ENCODE measurements at places on chromosomes 5 and 9. TPM values are rescaled to one million over a fixed set of nuclear protein-coding genes. Genes with fewer than 3 reads are reported as not detected.

Gene OR1J4
- not detected for polyA plus RNA-seq

GRCh38 chr5:26519245-26519644, 519.1 kb downstream of the CDH9 start:
- DNase-seq = no peak

Gene MRPL41
- 36.7 TPM for polyA plus RNA-seq

DNA sequence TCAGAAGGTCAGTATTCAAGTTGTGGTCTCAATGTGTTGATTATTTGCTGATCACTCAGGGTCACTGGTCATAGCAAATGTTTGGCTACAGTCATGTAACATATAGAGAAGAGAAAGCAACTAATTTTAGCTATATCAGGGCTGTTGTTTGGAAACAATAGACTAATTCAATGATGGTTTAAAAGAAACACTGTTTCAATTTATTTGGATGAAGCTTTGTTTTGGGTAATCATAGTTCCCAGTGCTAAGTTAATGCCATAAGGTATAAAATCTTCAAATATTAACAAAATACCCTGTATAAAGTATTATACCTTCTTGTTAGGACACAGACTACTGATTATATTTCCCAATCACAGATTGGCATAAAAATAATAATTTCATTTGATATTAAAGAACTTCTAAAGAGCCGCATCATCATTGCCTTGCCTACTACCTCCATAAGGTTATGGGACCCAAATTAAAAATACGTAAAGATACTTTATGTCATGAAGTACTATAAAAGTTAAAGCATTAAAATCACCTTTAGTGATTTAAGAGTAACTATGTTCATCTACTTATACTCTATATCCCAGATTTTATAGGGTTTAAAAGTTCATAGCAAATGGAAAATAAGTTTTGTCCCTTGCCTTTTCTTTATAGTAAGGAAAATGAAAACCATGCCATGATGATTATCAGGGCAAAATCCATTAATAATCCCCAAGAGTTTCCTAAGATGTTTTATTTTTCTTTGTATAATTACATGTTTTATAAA, 6.0 kb downstream of the NR3C1 start:
- no peak for DNase-seq

Gene SLC6A18
- not detected for polyA plus RNA-seq

- no peak for DNase-seq
Measured at GRCh38 chr5:39891376-39891775, 466.6 kb upstream of the DAB2 start.

DNA sequence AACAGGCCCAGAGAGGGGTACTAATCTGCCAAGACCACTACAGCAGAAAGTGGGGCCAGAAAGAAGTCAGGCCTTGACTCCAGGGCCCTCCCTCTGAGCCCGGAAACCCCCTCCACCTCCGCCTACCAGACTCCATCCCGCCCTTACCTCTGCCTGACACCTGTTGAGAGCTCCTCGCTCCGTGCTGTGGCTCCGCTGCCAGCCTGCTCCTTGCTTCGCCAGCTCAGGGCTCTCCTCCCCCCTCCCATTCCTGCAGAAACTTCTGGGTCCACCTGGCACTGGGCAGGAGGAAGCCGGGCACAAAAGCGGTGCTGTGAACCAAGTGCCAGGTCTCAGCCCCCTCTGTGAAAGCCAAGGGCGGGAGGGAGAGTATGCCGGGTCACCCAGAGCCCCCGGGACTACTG, 6.4 kb upstream of the ST6GALNAC6 start:
- DNase-seq = peak; percentile 84

GRCh38 chr9:87550253-87550954, 52.7 kb downstream of the DAPK1 start:
- no peak for DNase-seq

- DNase-seq = no peak
Measured at GRCh38 chr5:111769541-111769940, 12.5 kb upstream of the NREP start.

- DNase-seq = no peak
Measured at GRCh38 chr9:70081120-70081495, 37.5 kb downstream of the MAMDC2 start.

GRCh38 chr9:259405-260404, 45.0 kb downstream of the DOCK8 start:
- no peak for DNase-seq

DNA sequence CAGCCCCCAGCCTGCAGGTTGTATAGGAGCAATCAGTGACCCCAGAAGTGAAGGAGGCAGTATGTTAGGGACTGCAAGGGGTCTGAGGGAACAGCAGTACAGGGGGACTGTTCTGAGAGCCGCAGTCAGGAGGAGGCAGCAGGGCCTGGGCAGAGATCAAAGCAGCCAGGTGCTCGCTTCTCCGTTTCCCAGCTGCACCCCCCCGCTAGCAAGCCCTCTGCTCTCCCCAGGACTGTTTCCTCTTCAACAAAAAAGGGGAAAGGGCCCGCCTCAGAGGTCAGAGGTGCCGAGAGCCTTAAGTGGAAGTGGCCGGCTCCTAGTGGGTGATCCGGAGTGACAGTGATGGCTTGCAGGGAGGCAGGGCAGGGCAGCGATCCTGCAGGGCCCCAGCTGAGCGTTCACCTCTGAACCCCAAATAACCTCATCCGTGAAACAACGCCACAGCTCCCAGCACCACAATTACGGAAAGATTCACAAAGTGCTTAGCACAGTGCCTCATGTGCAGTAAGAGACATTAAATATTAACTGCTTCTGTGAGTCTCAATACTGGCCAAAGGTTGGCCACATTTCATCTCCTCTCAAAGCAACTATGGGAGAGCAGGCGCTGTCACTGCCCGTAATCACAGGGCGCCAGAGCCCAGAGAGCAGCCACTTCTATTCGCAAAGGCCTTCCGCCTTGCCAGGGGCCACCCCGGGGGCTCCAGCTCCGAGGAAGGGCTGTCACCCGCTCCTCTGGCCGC, 8.0 kb downstream of the CLPTM1L start:
- DNase-seq = no peak

Gene PTTG1
- polyA plus RNA-seq = 8.9 TPM

Gene F2RL2
- 0.08 TPM for polyA plus RNA-seq

DNA sequence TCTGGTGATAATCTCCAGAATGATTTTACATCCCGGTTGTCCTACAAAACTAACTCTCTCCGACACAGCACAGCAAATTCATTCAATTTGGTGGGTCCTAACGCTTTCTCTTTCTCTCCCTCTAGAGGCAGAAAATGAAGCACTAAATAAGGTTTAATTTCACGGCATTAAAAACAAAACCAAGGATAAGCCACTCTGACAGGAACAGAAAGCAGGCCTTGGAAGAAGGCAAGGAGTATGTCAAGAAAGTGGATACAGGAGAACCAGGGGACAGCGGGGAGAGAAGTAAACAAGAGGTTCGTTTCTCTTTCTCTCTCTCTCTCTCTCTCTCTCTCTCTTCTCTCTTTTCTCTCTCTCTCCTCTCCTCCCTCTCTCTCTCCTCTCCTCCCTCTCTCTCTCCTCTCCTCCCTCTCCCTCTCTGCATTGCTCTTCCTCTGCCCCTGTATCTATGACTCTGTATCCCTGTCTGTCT, 49.8 kb downstream of the EBF1 start:
- DNase-seq = no peak

DNA sequence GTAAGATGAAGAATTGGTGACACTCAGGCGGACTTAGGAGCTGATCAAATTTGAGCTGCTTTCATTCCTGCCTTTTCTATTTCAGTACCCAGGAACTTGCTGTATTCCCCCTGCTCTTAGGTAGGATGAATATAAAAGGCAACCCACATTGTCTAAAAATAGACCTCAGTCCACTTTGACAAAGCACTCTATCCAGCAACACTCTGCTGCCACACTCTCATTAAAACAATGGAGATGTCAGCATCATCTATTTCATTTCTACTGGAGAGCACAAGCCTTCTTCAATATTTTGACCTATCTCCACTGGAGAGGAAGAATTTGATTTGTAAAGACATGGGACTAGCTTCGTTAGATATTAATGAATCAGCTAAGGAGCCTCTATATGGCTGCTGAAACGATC, 468.4 kb downstream of the PTPRD start:
- DNase-seq = no peak

GRCh38 chr5:176816791-176817347, 6.5 kb downstream of the UNC5A start:
- DNase-seq = no peak

DNA sequence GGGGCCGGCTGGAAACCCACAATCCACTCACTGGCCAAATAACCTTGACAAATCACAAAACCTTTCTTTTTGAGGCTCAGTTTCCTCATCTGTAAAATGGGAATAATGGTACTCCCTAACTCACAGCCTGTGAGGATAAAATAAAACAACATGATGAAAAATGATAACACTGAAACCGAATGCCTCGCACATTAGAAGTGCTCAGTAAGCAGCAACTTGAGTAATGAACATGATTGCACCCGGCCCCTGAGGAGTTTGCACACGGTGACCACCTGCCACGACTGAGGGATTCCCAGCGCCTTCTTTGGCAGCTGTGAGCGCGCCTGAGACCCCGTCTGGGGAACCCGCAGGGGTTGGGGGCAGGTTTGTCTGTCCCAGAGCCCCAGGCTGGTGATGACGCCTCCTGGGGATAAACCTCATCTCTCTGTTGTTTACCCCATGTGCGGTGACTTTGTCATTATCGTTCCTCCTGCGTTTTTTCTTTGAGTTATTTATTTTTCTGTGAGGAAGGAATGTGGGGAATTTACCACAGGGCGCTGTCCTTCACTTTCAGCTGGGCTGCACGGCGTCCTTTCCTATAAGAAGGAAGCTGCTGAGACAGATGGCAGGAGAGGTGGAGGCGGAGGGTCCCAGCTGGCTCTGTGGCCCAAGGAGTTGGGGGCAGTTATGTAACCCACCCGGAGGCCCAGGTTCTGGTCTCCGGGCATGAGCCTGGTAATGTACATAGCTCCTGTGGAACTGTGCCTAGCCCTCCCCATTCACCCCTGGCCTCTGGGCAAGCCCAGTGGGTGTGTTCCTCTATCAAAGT, 3.0 kb upstream of the SYNPO start:
- DNase-seq = no peak

DNA sequence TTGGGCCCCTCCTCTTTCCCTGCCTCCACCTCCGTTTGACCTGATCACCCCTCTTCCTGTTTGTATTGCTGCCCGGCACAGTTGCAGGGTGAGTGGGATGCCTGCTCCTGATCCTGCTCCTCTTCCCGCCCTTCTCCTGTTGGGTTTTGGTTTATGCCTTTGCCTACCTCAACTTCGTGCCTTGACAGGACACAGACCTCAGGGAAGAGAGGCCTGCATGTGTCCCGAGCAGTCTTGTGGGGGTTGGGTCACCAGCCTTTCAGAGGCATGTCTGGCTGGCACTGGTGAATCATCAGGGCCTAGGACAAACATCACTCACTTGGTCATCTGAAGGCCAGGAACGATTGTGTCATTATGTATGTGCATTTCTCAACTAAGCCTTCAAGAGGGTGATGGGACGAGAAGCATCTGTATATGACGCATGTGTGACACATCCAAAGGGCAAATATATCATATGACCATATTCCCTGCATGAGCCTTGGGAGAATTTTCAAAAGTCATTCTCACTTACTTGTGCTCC, 56.9 kb downstream of the NPR3 start:
- no peak for DNase-seq

DNA sequence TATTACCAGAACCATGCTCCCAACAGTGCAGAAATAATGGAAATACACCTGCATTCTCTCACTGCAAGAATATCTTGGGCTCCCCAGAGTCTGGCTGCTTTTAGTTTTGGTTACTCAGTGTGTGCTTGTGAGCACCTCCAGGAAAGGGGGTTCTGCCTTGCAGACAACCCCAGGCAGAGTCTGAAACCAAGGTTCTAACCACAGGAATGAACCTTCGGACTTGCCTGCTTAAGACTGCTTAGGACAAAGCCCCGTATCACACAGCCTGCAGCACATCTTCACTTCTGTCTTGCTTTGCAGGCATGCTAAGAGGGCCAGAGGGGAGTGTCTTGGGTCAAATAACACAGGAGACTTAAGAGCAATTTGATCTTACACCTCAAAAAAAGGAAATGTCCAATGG, 94.8 kb upstream of the SPATA31C2 start:
- no peak for DNase-seq

- DNase-seq = peak; percentile 40
Measured at GRCh38 chr5:132238169-132238744, 10.6 kb upstream of the P4HA2 start.

Gene SCGB3A2
- not detected for polyA plus RNA-seq

DNA sequence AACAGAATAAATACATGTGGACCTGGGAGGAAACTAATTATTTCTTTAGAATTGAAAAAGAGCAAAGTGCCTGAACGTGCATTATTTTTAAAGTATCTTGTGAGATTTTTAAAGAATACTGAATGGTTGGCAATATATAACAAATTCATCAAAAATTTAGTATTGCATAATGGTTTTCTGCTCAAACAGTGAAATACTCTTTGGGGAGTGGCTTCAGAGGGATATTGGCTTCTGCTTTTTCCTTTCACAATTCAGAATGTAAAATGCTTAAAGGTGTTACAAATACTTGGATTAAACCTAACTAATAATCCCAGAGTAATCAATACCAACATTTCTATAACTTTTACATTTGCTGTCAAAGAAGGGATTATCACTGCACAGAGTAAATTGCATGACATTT, 379.3 kb upstream of the CHD1 start:
- DNase-seq = no peak

- no peak for DNase-seq
Measured at GRCh38 chr5:78808818-78809217, 160.2 kb upstream of the LHFPL2 start.

Gene CTXN3
- not detected for polyA plus RNA-seq

DNA sequence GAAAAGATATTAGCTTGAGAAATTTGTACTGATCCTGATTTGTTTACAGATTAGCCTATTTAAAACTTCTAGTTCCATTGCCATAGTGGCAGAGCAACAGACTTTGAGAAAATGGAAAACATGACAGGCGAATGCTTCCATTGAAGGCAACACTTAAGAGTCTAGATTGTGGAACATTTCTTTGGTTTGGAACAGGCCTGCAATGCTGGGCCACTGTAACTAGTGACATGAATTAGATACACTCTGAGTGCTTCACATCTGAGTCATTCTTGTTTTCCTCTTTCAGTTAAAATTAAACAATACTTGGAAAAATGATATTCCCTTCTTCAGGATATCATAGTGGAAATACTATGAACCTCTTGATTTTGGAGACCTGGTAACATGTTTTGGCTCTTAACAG, 453.6 kb upstream of the TUSC1 start:
- no peak for DNase-seq

GRCh38 chr5:57577432-57578175, 95.0 kb upstream of the ACTBL2 start:
- DNase-seq = no peak

DNA sequence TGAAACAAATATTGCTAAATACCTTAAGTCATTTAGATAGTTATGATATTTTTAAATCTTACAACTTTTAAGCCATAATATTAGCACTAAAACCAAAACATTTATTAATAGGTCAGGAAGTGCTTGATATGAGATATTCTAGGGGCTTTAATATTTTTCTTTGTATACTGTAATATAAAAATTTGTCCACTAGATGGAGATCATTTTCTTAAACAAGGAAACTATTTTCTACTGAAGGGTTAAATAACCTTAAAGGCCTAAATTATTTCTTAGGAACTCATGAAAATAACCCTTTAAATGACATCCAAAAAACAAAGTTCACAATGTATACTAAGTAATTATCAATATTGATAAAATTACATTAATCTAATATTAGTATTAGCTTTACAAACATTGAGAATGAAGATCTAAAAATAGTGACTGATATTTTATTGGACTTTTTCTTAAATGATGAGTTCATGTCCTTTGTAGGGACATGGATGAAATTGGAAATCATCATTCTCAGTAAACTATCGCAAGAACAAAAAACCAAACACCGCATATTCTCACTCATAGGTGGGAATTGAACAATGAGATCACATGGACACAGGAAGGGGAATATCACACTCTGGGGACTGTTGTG, 635.7 kb downstream of the RAB3C start:
- DNase-seq = no peak

Gene SHISAL2B
- not detected for polyA plus RNA-seq
